ENCODE measurements at places on chromosomes 4 and X. TPM values are rescaled to one million over a fixed set of nuclear protein-coding genes. Genes with fewer than 3 reads are reported as not detected.

DNA sequence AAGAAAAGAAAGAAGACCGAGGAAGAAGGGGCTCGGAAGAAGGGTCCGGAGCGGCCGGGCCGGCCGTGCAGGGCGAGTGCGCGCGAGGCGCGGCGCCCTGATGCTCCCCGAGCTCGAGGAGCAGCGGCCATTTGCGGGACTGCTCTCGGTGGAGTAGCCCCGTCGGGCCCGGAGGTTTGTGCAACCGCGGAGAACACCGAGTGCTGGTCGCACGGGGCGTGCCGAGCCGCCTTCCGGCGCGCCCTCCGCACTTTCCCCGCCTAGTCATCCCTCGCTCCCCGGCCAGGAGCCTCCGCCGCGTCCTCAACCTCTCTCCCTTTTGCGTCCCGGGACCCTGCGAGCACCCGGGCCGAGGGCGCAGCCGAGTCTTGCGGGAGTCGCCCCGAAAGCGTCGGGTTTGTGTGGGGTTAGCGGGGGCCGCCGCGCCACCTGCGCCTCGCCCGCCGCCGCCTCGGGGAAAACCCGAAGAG is 127.4 kb downstream of the LAS1L start:
- no peak for DNase-seq

- no peak for DNase-seq
These were observed 102.8 kb upstream of the MXRA5 start for GRCh38 chrX:3449287-3449686.

The CLOCK gene
- total RNA-seq: 40.0 TPM

GRCh38 chrX:40084471-40085101 is 13.2 kb downstream of the BCOR start:
- no peak for DNase-seq

GRCh38 chrX:46727441-46727840 is 31.5 kb downstream of the SLC9A7 start:
- DNase-seq: no peak

DNA sequence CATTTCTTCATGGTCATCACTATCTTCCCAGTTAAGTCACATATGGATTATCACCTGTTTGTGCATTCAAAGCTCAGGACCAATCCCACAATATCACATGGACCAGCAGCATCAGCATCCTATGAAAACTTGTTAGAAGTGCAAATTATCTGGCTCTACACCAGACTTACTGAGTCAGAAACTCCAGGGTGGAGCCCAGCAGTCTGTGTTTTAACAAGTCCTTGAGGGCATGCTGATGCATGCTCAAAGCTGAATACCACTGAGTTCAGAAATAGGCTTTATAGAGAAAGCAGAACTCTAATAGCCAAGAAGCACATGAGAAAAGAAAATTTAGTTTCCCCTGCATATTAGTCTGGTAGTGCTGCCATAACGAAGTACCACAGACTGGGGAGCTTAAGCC is 62.4 kb upstream of the GABRQ start:
- no peak for DNase-seq

- no peak for DNase-seq
These were observed 79.2 kb downstream of the USP9X start for GRCh38 chrX:41164449-41164848.

- no peak for DNase-seq
These were observed 187.8 kb upstream of the NR3C2 start for GRCh38 chr4:148630051-148630450.

DNA sequence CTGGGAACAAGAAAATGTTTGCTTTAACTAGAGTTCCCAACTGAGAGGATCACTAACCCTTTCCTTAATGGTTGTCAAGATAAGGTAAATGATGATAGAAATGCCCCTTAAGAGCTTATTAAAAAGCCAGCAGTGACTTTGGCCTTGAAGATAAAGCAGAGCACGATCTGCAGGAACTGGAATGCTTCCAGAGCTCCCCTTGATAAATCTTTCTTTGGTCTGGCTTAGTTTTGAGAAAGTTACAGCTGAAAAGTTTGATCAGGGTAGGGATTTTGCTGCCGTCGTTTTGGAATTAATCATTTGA is 64.0 kb downstream of the PTTG2 start:
- no peak for DNase-seq

The FGFBP2 gene
- total RNA-seq: 3.8 TPM

The TAF7L gene
- total RNA-seq: not detected

The PAK3 gene
- total RNA-seq: 0.12 TPM

DNA sequence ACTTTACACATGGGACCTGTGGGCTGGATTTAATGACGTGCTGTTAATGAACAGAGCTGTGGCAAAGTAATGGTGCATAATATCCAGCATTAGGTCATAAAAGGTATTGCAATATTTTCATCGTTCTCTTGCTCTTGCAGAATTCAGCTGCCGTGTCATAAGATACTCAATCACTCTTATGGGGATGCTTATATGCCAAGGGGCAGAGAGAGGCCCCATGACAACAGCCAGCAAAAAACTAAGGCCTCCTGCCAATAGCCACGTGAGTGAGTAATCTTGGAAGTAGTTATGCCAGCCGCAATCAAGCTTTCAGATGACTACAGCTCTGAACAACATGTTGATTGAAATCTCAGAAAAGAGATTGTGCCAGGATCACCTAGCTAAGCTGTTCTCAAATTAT is 616.9 kb downstream of the FSTL5 start:
- DNase-seq: no peak
